ENCODE measurements at places on chromosomes 7 and 10.
A peak's percentile ranks its signal among the peaks of the same experiment; 100 is the strongest.

- DNase-seq = no peak
Observed at GRCh38 chr7:157009170-157009777, 1.2 kb downstream of the MNX1 start.

GRCh38 chr10:78931321-78932053, 137.3 kb upstream of the ZMIZ1 start:
- DNase-seq = no peak

- DNase-seq = no peak
Observed at GRCh38 chr10:114405011-114405350, 679 bp upstream of the AFAP1L2 start.

DNA sequence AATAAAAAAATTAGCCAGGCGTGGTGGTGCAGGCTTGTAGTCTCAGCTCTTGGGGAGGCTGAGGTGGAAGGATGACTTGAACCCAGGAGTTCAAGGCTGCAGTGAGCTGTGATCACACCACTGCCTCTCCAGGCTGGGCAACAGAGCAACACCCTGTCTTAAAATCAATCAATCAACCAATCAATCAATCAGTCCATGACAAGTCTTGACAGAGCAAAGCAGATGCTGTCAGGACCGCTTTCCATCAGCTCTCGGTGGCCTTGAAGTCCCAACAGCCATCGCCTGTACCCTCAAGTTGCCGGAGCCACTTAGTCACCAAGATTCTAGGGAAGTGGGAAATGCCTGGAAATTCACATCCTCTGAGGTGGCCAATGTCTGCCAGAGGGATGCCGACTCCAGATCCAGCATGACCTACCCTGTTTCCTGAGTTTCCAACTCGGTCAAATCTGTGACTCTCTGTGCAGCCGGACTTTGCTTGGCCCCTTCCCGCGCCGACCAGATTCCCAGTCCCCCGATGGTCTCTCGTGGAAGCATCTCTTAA, 871 bp upstream of the CCL24 start:
- no peak for DNase-seq

DNA sequence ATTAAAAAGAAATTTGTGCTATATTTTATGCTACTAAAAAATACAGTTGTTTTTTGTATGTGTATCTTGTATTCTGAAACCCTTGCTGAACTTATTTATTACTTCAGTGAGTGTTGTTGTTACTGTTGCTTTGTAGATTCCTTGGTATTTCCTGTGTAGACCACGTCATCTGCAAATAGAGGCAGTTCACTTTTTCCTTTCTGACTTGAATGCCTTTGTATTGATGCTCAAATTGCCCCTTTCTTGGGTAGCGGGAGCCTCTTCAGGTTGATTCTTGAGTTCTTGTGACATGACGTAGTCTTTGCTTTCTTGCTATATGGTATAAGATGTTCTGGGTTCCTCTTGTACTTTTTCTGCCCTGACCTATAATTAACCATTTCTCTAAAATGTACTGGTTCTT, 504.1 kb downstream of the SDK1 start:
- DNase-seq = no peak

DNA sequence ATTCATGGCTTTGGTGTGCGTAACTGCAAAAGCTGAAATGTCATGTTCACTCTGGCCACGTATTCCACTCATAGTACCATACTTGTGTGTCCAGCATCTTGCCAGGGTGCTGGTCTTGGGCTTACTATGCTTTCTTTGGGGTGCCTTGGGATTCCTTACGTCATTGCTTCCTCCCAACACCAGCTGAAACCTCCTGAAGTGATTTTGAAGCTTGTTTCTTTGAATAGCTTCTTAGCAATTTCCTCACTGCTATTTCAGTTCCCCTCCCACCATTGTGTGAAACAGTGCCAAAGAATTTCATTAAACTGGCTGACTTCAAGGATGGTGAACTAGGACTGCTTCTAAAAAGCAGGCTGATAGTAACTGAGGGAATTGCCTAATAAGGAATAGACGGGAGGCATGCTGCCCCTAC, 36.9 kb downstream of the ENTPD1 start:
- DNase-seq = no peak

GRCh38 chr10:97157578-97158095, 28.1 kb downstream of the SLIT1 start:
- no peak for DNase-seq

DNA sequence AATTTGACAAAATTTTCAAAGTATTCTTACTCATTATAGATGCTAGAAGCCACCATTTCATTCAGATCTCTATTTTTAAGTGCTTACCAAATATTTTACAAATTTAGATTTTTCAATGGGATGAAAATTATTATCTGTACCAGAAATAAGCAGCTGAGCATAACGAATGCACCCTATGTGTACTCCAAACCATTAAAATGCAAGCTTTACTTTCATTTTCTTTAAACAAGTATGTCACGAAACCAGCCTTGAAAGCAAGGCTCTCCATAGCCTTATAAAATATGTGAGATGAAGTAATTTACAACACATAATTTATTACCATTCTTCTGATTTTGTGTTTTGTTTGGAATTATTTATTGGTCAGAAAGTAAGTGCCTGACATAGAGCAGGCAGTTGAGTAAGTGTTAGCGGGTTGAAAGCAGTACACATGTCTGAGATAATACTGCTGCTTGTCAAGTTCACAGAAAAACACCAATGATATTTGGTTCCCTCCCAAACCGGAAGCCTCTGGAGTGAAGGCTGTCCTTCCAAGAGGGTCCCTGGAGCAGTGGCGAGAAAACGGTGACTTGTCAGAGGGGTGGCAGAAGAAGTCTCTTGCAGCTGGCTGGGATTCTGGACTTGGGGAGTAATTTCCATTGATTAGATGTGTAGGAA, 322.7 kb upstream of the PFKP start:
- DNase-seq = no peak

- DNase-seq = no peak
Observed at GRCh38 chr10:97540669-97541500, 31.7 kb upstream of the ANKRD2 start.

DNA sequence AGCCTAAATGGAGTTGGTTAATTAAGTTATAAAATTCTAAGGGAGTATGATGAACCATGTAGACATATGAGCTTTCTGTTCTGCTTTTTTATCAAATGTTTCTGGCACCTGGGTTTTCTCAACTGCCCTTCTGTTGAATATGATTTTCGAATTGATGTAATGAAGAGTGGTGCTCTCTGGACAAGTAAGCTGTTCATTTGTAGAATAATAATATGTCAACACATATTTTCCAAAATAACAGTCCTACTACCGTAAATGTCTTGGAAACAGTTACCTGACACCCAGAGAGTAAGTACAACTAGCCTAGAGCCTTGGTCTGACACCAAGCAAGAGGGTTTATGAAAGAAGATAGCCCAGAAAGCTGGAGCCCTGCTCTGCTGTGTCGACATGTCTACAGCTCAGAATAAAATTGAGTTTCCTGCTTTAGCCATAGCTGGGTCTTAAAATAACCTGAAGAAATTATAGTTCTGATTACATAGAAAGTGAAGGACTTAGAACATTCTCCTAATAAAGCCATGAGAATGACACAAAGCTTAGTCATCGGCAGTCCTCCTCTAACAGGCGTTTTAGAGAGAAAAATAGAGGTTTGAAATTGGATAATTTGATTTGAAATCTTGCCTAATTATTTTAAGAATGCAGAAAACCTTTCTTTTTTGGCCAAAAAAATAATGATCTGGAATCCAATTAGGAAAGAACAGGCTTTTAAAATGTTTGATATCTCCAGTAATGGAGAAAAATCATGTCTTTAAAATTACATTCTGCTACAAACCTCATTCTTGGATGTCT, 25.1 kb downstream of the HDAC9 start:
- DNase-seq = no peak

- no peak for DNase-seq
Observed at GRCh38 chr7:101804967-101805366, 12.5 kb upstream of the CUX1 start.

- no peak for DNase-seq
Observed at GRCh38 chr7:108406222-108406890, 49.9 kb downstream of the NRCAM start.

DNA sequence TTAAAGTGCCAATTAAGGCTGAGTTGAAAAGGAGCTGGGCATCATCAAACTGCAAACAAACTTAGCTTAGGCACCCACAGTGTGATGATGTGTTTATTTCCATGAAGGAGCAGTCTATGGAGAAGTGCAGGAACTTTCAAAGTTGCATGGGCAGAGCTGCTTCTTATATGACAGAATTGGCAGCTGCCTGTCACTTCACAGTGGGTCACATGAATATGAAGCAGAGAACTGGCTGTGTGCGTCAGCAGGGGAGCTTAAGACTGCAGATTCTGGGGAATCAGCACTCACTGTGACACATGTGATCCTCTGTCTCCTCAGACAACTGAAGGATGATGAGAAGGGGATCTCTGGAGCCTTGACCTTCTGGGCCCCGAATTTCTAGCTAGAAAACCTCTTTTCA, 36.6 kb downstream of the RBM28 start:
- no peak for DNase-seq

DNA sequence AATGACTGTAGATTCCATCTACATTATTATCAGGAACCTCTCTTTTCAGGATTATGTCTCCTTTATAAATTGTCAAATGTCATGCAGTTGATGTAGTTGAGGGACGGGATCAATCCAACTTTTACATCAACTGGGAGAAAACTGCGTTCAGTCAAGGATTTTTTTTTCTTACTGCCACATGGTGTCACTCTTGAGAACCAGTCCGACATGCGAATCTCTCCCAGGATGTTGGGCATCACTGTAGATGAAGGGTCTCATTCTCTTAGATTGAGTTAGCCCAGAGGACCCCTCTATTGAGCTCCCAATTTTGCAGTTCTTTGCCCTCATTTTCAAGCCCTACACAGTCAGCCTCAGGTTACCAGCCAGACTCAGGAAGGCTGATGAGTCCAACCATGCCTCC, 120.3 kb upstream of the PTPRZ1 start:
- no peak for DNase-seq

GRCh38 chr10:6383096-6383812, 180.5 kb downstream of the PFKFB3 start:
- no peak for DNase-seq

- peak; percentile 88 for DNase-seq
Observed at GRCh38 chr10:103678178-103678526, 177.2 kb downstream of the SH3PXD2A start.

DNA sequence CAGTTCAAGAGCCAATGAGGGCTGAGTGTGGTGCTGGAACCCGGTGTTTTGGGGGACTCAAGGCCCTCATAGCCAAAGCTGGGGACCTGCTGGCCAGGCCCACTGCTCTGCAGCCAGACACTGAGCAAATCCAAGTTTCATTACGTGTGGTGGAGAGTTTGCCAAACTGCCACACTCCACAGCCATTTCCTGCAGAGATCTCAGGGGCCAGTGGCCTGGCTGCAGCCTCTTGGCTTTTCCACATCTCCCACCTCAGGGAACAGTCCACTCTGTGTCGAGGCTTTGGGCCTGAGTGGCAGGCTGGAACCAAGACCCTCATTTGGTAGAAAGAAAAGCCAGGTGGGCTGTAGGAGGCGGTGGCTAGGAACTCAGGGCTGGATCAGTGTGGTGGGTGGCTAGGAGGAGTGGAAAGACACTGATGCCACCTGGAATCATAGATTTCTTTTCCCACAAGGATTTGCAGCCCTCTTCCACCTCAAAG, 3.2 kb downstream of the HOXA11 start:
- no peak for DNase-seq

DNA sequence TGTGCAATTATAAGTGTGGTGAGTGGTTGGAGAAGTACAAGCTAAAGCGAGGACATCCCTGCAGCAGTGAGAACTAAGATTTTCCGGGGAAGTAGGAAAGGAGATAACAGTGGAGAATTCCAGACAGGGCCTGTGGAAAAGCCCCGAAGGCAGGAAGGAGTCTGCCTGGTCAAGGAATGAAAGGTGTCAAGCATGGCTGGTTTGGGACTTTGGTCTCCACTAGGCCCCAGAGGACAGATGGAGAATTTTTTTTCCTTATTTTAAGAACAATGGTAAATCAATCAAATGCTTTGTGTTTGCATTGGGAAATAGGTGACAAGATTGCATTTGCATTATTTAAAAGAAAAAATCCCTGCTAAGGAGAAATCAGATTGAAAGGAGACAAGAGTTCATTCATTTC, 3.2 kb upstream of the CEP55 start:
- DNase-seq = no peak

- no peak for DNase-seq
Observed at GRCh38 chr10:5041471-5042023, 37.9 kb upstream of the AKR1C2 start.

- DNase-seq = no peak
Observed at GRCh38 chr7:157979636-157980340, 607.8 kb downstream of the PTPRN2 start.

- no peak for DNase-seq
Observed at GRCh38 chr10:93871671-93872204, 22.0 kb upstream of the SLC35G1 start.

DNA sequence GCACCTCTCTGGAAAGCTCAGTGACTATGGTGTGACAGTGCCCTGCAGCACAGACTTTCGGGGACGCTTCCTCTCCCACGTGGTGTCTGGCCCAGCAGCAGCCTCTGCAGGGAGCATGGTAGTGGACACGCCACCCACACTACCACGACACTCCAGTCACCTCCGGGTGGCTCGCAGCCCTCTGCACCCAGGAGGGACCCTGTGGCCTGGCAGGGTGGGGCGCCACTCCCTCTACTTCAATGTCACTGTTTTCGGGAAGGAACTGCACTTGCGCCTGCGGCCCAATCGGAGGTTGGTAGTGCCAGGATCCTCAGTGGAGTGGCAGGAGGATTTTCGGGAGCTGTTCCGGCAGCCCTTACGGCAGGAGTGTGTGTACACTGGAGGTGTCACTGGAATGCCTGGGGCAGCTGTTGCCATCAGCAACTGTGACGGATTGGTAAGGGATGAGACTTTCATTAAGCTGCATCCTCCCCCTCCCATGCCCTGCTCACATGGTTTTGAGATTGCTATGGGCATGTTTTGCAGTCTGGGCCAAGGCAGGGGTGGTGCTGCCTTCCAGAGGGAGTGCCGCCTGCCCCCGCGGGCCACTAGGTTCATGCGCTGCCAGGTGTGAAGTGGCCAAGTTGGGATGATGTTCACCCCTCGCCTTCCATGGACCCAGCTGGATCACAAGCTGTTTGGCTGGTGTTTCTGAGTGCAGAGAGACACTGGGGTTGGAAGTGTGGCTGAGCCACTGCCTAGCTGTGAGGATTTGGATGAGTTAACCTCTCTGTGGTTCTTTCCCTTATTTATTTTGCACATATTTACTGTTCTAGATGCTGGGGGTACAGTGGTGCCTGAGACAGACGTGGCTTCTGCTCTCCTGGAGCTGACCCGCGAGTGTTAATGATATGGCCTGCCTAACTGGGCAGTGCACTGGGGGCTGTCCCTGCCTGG, 2.5 kb downstream of the ADAMTS14 start:
- DNase-seq = no peak

- DNase-seq = no peak
Observed at GRCh38 chr7:123876557-123877256, 31.7 kb downstream of the HYAL4 start.

DNA sequence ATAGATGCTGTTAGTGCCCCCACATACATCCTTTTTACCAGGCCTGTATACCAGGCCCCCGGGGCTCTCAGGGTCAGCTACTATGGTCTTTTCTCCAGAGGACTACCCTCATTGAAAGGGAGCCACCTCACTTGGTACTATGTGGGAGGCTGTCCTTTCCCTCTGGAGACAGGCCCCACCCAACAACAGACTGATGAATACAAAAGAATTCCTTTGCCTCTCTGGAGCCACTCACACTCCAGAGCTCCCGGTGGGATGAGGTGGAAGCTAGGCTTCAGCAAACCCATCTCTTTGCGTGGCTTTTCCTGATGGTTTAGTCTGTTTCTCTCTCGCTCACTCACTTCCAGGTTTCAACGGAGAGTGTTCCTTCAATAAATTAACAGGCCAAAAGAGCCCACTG, 30.3 kb downstream of the ANKMY2 start:
- DNase-seq = no peak

Measured in stimulated activated naive B cell treated with anti-CD40 and anti-IgM and Interleukin-4, amounts not matched to agents 10 μg/mL and 1 μg/mL and 100 μg/mL, for 72 hours (primary cell).